Nephron progenitor cell (in vitro differentiated cells): ENCODE measurements at places on chromosomes 3 and 15.

- DNase-seq, result no peak
Observed at GRCh38 chr3:44678480-44679116, 30.1 kb downstream of the ZNF35 start.

DNA sequence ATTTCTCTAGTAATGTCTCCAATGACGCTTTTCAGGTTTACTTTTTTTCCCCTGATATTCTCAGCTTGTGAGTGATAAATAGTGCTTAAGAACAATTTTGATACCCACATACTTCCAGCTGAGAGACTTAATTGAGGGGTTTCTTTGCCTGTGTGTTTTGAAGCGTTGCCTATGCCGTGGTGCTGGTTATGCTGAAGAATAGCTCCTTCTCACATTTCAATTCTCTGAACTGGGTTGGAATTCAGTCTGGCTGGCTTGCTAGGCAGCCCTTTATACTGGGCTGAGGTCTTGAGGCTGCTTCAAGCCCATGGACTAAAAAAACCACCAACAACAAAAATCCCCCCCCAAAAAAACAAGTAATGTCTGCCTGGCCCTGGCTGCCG lies 87.4 kb downstream of the CHST2 start:
- DNase-seq, result no peak

GRCh38 chr3:59878038-59878427 lies 828.2 kb upstream of the CFAP20DC start:
- DNase-seq, result no peak

DNA sequence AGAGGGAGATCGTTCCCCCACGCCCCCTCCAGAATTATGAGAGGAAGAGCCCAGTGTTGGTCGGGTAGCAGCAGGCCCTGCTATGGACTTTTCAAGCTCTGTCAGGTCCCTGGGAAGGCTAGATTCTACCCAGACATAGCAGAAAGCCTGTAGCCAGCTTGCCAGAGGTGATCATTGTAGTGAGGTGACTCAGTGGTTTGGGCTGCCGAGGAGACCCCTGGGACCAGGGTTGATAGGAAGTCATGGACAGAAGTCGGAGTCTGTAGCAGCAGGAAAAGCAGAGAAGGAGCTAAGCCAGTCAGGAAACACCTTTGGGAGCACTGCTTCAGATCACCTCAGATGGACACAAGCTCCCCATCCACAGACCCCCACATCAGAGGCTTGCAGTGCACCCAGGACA lies 67.7 kb downstream of the CCNL1 start:
- DNase-seq, result no peak

DNA sequence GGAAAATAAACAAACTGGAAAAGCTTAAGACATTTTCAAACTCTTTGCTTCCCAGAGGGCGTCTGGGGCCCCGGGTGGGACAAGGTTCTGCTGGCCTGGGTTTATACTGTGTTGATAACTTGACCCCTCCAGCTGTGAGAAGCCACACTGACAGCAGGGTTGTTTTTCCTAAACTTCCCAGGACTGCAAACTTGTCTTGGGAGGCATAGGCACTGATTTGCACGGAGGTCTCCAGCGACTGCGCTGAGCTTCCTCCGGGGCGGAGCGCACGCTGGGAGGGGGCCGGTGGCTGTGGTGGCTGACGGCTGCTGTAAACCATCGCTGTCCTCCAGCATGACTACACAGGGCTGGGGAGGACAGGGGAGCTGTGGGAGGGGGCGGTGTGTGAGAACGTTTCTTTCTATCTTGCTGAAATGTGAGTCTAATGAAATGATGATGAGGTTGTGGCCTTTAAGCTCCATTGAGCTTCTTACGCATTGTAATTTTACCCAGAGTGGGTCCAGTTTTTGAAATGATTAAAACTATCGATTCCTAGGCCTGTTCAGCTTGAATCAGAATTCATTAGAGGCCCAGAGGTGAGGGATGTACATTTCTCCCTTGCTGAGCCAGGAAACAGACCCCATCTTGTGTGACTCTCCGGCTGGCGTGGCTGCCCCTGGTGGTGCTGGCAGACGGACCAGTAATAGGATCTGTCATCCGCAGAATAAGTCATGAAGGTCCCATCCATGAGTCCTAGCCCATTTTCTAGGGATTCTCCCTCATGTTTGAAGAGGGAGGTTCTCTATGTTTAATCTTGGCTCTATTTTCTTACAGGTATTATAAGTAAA lies 40.5 kb upstream of the VPS8 start:
- peak; percentile 60 for DNase-seq

DNA sequence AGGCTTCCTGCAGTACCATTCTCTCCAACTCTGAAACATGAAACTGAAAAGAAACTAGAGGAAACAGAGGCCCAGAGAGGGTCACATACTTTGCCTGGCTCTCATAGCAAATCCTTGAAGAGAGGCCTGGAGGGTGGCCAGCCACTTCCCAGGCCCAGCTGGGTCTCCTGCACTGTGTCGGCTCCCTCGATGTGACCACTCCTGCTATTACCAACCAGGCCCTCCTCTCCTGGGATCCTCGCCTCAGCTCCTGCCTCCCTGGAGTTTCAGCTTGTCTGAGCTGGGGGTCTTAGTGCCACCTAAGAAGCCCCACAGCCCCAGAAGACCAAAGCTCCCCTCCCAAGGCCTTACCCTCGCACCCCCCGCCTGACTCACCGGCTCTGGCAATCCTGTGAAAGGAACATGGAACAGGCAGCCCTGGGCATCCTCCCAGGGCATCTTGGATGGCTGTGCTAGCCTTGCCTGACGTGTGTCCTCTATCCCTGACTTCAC lies 4.6 kb downstream of the LOXL1 start:
- DNase-seq, result no peak

GRCh38 chr3:139473155-139473771 lies 3.1 kb downstream of the RBP2 start:
- DNase-seq, result no peak

DNA sequence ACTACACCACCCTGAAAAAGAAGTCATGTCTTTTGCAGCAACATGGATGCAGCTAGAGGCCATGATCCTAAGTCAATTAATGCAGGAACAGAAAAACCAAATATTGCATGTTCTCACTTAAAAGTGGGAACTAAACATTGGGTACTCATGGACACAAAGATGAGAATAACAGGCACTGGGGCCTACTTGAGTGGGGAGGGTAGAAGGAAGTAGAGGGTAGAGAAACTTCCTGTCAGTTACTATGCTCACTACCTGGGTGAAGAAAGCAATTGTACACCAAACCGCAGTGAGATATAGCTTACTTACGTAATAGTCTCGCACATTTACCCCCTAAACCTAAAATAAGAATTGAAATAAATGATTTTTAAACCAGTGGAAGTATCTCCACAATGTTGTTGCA lies 480.5 kb upstream of the ARRDC4 start:
- no peak for DNase-seq

DNA sequence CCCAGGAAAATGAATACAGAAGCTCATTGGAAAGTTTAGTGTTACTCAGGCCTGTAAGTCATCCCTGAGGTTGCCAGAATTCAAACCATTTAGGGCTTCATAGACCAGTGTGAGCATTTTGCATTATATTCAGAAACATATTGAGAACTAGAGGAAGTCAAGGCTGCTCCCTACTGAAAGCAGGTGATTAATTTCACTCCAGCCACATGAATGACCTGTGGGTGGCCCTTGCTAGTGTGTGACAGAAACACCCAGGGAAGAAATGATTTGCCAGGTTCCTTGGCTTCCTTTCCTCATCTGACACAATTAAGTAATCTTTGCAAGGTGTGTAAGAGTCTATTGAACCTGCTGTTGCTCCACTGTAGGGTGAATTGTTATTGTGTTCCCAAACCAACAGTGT lies 61.8 kb downstream of the GAP43 start:
- no peak for DNase-seq

GRCh38 chr3:150107429-150108175 lies 136.9 kb upstream of the PFN2 start:
- DNase-seq, result no peak

- DNase-seq, result no peak
Observed at GRCh38 chr3:42661593-42662022, 8.1 kb downstream of the ZBTB47 start.

DNA sequence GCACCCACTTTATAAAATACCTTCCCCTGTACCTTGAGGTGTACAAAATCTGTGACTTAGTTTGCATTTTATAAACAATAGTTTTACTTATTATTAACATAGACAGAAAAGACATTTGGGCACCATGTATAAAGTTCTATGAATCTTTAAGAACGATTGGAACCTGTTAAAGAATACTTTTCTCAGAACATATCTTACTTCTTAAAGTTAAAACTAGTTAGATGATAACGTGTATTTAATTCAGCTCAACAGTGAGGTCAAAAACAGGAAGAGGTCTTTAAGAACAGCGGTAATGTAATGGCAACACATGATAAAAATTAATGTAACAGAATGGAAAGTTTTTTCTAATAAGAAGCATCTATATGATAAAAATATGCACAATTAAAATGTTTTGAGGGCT lies 25.0 kb downstream of the CPOX start:
- DNase-seq, result no peak

DNA sequence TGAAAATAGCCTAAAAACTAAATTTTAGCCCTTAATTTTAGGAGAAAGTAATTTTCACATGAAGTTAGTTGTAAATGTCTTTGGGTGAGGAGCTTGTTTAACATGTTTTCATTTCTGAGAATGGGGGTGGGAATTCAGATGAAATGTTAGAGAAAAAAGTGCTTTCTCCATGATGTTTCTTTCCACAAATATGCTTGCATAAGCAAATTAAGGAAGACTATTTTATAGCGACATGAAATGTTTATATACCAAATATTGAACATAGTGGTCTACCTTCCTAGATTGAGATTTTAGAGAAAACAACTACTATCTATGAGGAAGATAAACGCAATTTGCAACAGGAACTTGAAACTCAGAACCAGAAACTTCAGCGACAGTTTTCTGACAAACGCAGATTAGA lies 13.0 kb upstream of the RPLP1 start:
- no peak for DNase-seq

DNA sequence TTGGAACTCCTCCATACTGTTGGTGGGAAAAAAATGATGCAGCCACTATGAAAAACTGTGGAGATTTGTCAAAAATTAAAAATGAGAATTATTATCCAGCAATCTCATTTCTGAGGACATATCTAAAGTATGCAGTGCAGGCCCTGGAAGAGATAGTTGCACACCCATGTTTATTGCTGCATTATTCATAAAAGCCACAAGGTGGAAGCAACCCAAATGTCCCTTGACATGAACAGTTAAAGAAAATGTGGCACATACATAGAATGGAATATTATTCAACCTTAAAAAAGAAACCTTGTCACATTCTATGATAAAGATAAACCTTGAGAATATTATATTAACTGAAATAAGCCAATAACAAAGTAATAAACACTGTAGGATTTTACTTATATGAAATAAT lies 80.9 kb upstream of the ARHGEF26 start:
- no peak for DNase-seq

- DNase-seq, result peak; percentile 91
Observed at GRCh38 chr3:9552252-9552999, 1.2 kb downstream of the LHFPL4 start.

DNA sequence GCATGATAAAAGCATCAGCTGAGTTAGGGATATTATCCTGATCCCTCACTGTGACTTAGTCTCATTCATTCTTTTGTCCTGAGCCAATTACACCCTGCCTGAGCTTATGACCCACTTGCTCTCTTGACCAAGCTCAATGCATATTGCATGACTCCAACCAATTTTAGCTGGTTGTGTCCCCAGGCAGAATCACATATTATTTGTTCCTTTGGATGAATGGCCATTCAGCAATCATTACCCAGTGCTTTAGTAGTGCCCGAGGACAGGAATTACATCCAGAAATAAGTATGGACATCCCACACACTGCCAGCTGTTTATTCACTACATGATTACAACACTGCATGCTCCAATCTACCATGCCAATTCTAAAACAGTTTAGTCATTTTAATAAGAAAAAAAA lies 322.5 kb downstream of the ZBBX start:
- no peak for DNase-seq

DNA sequence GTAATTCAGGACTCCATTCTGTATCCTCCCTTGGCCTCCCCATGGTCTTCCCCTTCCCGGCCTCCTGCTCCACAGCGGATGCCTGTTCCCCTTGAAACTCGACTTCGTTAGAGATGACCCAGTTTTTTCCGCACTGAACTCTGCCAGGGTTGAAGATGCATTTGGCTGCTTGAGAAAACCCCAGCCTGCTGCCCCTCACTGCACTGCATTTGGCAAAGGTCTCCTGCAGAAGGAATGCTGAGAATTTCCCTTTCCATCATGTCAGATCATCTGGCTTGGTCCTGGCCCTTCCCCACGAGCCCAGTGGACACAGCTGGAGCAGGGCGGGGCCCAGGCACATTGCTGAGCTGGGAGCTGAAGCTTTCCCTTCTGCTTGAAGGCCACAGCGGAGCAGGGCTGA lies 37.6 kb upstream of the RGMA start:
- DNase-seq, result no peak

DNA sequence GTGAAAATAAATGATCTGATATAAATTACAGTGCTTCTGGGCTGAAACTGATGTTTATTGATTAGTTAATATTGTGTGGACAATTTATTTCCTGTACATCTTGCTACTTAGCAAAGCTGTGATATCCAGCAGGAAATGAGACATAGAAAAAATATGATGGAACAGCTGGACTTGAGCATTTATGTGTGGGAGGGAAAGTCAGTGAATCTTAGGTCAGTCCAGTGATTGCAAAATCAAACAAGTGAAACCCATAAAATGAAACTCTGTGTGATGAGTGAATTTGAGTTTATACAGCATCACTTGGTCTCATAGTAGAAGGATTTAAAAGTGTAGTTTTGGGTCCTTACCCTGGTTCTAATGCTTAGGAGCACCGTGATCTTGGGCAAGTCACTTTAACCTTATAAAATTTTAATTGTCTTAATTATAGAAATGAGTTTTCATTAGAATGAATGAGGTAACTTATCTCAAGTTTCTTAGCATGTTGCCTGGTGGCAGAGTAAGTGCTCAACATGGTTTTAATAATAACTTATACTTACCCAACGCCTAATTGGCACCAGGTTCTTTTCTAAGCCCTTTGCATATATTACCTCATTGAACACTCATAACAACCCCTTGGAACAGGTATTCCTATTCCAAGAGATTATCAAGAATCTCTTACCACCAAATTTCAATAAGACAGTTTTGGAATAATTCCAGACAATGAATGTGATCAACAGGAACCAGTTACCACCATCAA lies 194.6 kb downstream of the ADAMTSL3 start:
- DNase-seq, result no peak

- no peak for DNase-seq
Observed at GRCh38 chr3:122627301-122627700, 49.9 kb downstream of the PARP15 start.

DNA sequence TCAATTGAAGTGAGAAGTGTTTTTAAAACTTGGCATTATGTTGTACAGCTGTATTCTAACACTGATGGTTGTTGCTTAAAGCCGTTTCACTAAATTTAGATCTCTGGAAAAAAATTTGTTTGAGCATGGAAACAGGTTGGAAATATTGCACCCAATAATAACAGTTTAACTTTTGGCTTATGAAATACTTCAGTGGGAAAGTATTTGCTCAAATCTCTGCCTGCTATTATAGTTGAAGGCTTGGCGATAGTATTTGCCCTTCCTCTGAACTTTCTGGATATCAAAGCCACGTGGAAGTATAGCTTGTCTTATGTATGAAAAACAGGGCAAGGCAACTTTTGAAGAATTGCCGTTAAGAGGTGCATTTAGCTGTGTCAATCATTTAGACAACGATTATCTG lies 270.3 kb upstream of the LRRFIP2 start:
- no peak for DNase-seq

- no peak for DNase-seq
Observed at GRCh38 chr3:177787279-177788041, 590.2 kb upstream of the TBL1XR1 start.
